ENCODE measurements at places on chromosomes 6 and 20.

DNA sequence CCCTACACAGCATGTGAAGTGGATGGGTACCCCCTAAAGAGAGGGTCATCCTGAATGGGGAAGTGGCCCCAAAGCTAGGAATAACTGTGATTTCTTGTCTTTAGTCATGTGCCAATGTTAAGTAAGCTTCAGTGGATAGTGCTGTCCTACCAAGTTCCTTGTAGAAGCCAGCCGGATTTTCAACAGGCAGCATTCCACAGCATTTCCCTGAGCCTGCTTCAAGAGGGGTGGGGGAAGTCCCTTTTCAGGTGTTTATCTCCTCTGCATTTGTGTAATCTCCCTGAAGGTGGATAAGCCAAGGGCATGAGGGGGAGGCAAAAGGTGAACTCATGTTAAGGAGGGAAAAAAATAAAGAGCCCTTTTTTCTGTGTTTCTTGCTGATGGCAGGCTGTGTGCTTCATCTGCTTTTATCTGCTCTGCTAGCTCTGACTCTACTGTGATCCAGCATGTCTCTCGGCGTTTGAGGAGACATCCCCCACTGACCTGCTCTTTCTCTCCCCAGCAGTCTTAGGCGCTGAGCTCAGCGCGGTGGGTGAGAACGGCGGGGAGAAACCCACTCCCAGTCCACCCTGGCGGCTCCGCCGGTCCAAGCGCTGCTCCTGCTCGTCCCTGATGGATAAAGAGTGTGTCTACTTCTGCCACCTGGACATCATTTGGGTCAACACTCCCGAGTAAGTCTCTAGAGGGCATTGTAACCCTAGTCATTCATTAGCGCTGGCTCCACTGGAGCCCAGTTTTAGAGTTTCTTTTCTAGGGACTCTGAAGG lies 1.9 kb downstream of the EDN1 start:
- H3K36me3 ChIP-seq: peaks cover 8% of the 10 kb centered on the region
- peaks cover 15% of the 10 kb centered on the region for H3K27me3 ChIP-seq
- peak overlapping the region; percentile 90 for H3K4me3 ChIP-seq
- H3K27ac ChIP-seq: peak overlapping the region; percentile 89
- DNase-seq: no peak

DNA sequence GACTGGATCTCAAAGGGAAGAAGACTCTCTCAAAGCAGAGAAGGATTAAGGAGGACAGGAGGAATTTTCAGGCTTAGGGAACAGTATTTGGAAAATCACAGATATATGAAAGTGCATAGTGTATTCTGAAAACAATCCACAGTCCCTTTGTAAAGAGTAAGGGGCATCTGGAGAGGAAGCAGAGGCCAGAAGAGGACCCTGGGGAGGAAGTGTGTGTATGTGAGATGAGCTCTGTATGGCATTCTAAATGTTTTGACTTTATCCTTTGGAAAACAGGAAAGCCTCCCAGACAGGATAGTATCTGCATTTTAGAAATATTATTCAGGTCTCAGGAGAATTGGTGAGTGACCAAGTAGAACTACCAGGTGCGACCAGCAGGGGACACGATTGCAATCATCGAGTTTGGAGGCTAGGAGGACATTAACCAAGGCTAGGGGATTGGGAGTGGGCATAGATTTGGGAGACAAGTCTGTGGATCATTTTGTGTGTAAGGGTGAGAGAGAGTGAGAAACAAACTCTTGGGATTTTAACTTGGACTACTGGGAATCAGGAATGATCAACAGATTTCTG lies 38.3 kb upstream of the FAM184A start:
- peaks cover 16% of the 10 kb centered on the region for H3K27me3 ChIP-seq
- H3K27ac ChIP-seq: no peak overlapping the region
- H3K4me3 ChIP-seq: no peak overlapping the region

GRCh38 chr6:118187568-118188164 lies 280.6 kb downstream of the SLC35F1 start:
- H3K36me3 ChIP-seq: no peaks in the 10 kb centered on the region
- H3K27ac ChIP-seq: no peak overlapping the region
- peaks cover 14% of the 10 kb centered on the region for H3K4me1 ChIP-seq

GRCh38 chr6:37648465-37649330 lies 49.0 kb downstream of the MDGA1 start:
- no peaks in the 10 kb centered on the region for H3K4me1 ChIP-seq
- peaks cover 7% of the 10 kb centered on the region for H3K36me3 ChIP-seq
- H3K27ac ChIP-seq: no peak overlapping the region
- no peak overlapping the region for H3K4me3 ChIP-seq
